Epithelial cell of prostate (primary cell): ENCODE measurements at places on chromosomes 4 and X.

DNA sequence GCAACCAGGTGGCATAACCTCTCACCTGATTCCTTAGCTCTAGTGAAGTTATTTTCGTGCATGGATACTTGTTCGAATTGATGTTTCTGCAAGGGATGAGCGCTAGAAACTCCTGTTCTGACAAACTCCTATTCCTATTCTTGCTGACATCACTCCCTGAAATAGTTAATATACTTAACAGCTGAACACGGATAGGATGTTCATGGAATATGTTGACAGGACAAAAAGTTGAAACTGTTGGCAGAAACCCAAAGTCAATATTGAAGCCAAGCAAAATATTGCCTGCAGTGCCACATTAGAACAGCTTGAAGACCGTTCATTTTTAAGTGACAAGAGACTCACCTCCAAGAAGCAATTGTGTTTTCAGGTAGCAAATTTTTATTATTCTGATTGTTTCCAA, at the start of gene KLKB1:
KLKB1 (plus strand) TSS at position 287 of the 400 bp plus-strand sequence. CDS start 689 bp downstream, outside the sequence.
- no peak for DNase-seq

DNA sequence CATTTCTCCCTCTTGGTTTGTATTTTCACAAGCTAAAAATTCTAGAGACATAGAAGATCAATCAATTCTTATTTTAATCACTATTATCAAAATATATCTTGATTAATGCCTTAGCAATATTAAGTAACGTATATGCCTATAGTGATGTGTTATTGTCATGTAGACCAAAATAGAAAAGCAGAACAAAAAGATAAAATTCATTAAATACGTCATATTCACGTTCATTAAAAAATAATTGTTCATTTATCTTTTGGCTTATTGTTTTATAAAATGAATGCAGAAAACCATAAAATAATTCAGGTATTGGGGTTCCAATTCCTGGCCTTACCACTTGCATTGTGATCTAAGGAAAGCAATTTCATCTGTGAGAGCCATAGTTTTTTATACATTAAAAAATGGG, 72.2 kb downstream of the AMELX start:
- no peak for DNase-seq

DNA sequence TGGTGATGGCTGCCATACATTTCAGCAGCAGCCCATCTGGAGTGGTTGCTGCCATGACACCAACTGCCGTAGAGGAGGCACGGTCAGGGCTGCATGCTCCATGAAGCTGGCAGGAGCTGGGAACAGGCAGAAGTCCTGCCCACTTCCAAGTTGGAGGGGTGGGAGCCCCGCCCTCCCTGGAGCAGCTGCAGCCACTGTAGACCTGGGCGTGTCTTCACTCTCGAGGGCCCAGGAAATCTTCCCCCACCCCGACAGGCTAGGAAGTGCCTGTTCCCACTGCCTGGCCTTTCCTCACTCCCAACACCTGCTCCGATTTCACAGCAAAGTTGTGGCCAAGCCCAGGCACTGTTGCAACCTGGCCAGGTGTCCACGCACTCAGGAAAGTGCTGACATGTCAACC, 42.3 kb downstream of the NALF2 start:
- no peak for DNase-seq

- DNase-seq: no peak
Measured at GRCh38 chr4:112938461-112939058, 110.9 kb upstream of the ANK2 start.

- DNase-seq: no peak
Measured at GRCh38 chr4:101806914-101807313, 16.4 kb downstream of the BANK1 start.

DNA sequence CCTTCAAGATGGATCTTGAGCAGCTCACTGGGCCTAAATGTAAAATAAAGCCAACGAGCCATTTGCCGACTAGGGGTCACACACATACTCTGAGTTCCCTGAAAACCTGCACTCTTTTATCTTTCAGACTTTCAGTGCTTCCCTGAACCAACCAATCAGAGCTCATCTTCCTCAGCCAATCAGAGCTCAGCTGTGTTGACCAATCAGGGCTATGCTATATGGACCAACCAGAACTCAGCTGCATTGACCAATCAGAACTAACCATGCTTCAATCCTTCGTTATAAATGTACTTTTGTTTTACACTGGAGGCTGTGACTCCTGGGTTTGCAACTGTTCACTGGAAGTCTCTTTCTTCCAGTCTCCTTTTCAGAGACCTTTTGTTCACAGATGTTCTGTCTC, 19.3 kb downstream of the SLC25A53 start:
- no peak for DNase-seq

- no peak for DNase-seq
Measured at GRCh38 chr4:104829761-104830160, 316.9 kb upstream of the TET2 start.

GRCh38 chr4:53477636-53478035, 100.2 kb downstream of the FIP1L1 start:
- DNase-seq: no peak

GRCh38 chrX:108134724-108135123, 43.1 kb downstream of the ATG4A start:
- no peak for DNase-seq

- DNase-seq: no peak
Measured at GRCh38 chrX:11209798-11210414, 83.3 kb upstream of the AMELX start.

- DNase-seq: no peak
Measured at GRCh38 chrX:100642290-100642689, 1.7 kb upstream of the SRPX2 start.

GRCh38 chr4:128387600-128388351, 100.2 kb upstream of the PGRMC2 start:
- DNase-seq: no peak

DNA sequence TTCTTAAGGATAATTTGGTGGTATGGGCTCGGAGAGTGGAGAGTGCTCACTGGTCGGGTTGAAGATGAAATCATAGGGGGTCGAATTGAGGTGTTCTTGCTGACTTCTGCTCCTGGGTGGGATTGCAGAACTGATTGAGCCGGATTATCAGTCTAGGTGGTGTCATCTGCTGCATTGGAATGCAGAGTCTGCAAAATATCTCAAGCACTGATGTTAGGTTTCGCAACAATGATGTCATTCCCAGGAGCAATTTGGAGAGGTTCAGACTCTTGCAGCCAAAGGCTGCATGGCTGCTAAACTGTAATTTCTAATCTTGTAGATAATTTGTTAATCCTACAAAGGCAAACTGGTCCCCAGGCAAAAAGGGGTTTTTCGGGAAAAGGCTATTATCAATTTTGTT, 67.7 kb downstream of the RHOH start:
- DNase-seq: no peak

DNA sequence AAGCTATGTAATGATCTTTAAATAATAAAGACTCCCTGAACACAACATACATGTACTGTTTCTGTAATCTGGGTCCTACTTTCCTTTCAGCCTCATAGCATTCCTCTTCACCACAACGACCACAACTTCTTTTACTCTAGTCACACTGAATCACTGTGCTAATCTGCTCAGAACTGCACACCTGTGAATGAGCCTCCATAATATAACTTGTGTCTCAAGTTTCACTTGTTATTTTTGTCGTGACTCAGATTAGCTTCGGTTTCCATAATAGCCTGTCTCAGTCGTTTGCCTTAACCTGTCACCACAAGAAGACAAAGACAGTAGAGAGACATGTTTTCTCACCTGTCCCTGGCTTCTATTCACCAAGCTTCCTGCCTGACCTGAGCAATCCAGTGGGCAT, 61.8 kb downstream of the MAGED1 start:
- peak; percentile 27 for DNase-seq

DNA sequence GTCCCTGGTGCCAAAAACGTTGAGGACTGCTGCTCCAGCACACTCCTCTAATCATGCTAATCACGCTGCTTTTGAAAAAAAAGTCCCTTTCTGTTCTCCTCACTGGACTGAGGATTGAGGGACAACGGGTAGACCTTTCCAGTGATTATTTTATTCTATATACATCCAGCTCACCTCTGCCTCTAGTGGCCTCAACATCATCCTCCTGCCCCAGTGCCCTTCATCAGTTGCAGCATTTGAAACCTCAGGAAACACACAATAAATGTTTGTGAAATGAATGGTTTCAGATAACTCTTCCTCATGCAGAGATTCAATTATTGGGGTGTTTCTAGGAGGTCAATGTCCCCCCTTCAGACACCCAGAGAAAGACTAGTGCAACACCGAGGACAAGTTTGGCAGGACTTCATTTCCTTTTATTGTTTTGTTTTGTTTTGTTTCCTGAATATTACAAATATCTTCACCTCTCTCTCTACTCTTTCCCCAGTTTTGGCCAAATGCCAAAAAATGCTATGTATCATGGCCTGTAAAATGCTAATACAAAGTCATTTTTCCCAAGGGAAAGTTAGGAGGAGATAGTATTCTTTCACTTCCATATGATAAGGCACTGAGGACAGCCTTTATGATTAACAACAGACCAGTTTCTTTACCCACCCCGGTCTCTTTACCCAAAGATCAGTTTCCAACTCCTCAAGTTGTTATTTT, 460.1 kb upstream of the SLIT2 start:
- DNase-seq: no peak

- DNase-seq: no peak
Measured at GRCh38 chrX:20527558-20528011, 260.9 kb upstream of the RPS6KA3 start.

DNA sequence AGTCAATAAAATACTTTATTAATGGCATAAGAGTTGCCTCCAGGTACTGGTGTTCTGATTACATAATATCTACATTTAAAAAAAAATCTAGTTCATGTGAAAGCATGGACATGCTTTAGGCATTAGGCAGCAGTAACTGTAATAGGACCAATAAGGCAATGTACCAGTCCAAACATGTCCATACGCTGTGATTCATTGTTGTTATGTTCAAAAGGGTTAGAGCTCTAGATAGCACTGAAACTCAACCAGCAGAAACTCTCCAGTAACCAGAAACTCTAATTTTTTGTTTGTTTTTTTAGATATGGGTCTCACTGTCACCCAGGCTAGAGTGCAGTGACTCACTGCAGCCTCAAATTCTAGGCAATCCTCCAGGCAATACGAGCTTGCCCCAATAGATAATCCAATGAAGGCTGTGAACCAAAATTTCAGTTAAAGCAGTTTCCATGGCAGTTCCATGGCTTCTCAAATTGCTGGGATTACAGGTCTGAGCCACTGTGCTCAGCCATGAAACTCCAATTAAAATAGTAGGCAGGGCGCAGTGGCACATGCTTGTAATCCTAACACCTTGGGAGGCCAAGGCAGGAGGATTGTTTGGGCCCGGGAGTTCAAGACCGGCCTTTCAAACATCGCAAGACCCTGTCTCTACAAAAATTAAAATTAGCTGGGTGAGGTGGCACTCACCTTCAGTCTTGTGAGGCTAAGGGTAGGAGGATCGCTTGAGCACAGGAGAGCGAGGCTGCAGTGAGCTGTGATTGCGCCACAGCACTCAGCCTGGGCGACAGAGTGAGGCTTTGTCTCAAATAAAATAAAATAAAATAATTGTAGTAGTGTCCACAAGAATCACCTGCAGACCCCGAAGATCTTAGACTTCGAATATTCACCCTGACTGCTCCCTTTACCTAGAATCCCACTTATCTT, 36.3 kb downstream of the MGARP start:
- DNase-seq: peak; percentile 99

GRCh38 chrX:71396576-71396975, 30.4 kb downstream of the TAF1 start:
- DNase-seq: no peak

DNA sequence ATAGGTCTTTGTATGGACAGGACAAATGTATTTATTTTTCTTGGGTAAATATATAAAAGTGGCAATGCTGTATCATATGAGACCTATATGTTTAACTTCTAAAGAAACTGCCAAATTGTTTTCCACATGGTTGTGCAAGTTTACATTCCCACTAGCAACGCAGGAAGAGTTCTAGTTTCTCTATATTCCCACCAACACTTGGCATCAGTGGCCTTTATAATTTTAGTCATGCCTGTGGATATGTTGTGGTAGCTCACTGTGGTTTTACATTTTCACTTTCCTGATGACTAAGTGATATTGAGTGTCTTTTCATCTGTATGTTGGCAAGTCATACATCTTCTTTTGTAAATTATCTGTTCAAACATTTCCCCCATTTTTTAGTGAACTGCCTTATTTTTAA, 126.0 kb downstream of the EMCN start:
- DNase-seq: peak; percentile 10

- DNase-seq: peak; percentile 22
Measured at GRCh38 chr4:164531336-164531735, 222.6 kb upstream of the SMIM31 start.

GRCh38 chr4:17448689-17449088, 63.2 kb downstream of the QDPR start:
- DNase-seq: peak; percentile 49

GRCh38 chr4:1640190-1640589, 43.9 kb downstream of the FAM53A start:
- DNase-seq: no peak

- DNase-seq: no peak
Measured at GRCh38 chrX:18252644-18253359, 32.1 kb upstream of the BEND2 start.

DNA sequence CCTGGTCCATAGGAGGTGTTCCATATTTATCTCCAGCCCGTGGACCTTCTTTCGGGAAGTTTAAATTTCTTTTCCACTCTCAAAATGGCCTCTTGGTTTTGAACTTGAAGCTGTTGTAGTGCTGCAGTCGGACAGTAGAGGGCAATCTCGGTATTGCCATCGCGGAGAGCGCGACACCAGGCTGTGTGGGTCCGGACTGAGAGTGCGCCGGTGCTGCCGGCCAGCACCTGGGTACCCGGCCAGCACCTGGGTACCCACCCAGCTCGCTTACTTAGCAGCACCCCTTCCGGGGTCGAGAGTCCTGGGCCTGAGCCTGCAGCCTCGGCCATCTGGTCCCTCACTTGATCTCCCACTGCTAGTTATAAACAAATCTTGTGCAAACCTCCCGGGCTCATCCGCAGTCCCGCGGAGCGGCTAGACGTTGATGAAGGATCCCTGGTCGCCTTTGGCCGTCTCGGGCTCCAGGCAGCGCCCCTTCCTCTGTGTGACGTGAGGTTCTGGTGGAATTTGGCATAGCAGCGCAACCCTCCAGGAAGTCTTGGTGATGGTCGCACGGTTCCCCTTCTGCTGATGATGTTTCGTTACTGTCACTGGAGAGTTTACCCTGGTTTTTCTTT, 18.0 kb downstream of the FAM9A start:
- no peak for DNase-seq

DNA sequence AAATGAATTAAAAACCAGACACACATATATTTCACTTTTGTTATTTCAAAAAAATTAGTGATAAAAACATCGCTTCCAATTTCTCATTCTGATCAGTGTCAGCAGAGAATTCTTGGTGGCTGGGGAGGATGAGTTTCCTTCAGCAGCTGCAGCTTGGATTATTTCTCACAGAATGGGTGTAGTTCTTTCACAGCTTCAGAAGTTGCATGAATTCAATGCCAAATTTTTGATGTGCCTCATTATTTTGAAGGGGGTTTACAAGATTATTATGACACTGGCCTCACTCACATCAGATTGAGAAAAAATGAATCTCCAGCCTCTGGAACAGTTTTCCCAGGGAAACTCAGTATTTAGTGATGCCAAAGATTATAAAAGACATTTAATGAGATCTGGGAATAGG, 184.9 kb upstream of the WDFY3 start:
- no peak for DNase-seq

DNA sequence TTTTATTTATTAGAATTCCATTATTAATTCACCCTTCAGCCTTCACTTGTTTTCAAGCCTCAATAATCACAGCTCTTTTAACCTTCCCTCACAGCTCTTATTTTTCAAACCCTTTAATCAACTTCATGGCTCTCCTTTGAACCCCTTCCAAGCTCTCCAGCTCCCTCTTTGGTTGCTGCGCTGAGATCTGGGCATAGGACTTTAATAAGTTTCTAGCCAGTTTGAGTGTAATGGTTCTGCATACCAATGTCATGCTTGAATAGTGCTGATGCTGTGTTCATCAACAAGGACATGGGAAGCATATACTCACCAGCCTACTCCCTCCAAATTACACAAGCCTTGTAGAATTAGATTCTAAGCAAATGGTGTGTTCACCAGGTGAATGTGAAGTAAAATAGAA, 3.5 kb upstream of the RNF212 start:
- no peak for DNase-seq
